Cerebellum (tissue), 4 donors: ENCODE measurements at places on chromosomes 5 and 9. TPM values are rescaled to one million over a fixed set of nuclear protein-coding genes. Genes with fewer than 3 reads are reported as not detected.

Gene RNF224
- total RNA-seq = not detected

Gene OR13C3
- total RNA-seq = 0.36 TPM

Gene ENHO
- total RNA-seq = 27.1 TPM

Gene ZNF346
- total RNA-seq = 36.1 TPM

Gene FRRS1L
- total RNA-seq = 108 TPM

Gene PRRC1
- total RNA-seq = 47.6 TPM

Gene GLRA1
- total RNA-seq = 3.6 TPM

Gene RORB
- 21.3 TPM for total RNA-seq

Gene PAEP
- not detected for total RNA-seq

Gene MZB1
- total RNA-seq = 0.18 TPM

Gene C9orf50
- total RNA-seq = not detected

Gene KCTD16
- total RNA-seq = 20.4 TPM
